ENCODE measurements at places on chromosomes 1 and 21. TPM values are rescaled to one million over a fixed set of nuclear protein-coding genes. Genes with fewer than 3 reads are reported as not detected.

HFM1 gene
- 0.39 TPM for total RNA-seq

PEAR1 gene
- 14.0 TPM for total RNA-seq

H6PD gene
- 69.9 TPM for total RNA-seq

TSPEAR gene
- total RNA-seq: not detected

SEC16B gene
- total RNA-seq: 2.1 TPM

LCE3D gene
- not detected for total RNA-seq

S100A5 gene
- not detected for total RNA-seq

CNIH3 gene
- 7.6 TPM for total RNA-seq

NUP210L gene
- total RNA-seq: not detected

ECM1 gene
- total RNA-seq: 77.4 TPM

LCE1D gene
- total RNA-seq: not detected

FOXO6 gene
- total RNA-seq: not detected

KCNJ15 gene
- total RNA-seq: 4.9 TPM

LPAR3 gene
- 1.9 TPM for total RNA-seq

HP1BP3 gene
- total RNA-seq: 153 TPM

CASQ2 gene
- not detected for total RNA-seq

LMOD1 gene
- total RNA-seq: 1.0 TPM

SYPL2 gene
- under 0.01 TPM for total RNA-seq

GREM2 gene
- not detected for total RNA-seq

PGM1 gene
- total RNA-seq: 64.2 TPM

REN gene
- not detected for total RNA-seq

SLC9C2 gene
- total RNA-seq: not detected

XCL1 gene
- not detected for total RNA-seq

IL12RB2 gene
- not detected for total RNA-seq

CLDN17 gene
- not detected for total RNA-seq

HES2 gene
- total RNA-seq: 0.08 TPM

SH3BGR gene
- 4.3 TPM for total RNA-seq

ANGPTL1 gene
- total RNA-seq: 8.2 TPM

ACTN2 gene
- 1.6 TPM for total RNA-seq

CRYAA gene
- not detected for total RNA-seq

ILDR2 gene
- total RNA-seq: not detected

MMP23B gene
- 90.0 TPM for total RNA-seq

CA6 gene
- not detected for total RNA-seq

LIPI gene
- total RNA-seq: not detected

WNT3A gene
- total RNA-seq: not detected

LYPD8 gene
- not detected for total RNA-seq

RNF223 gene
- not detected for total RNA-seq

CAMK1G gene
- total RNA-seq: 3.0 TPM

CLCA4 gene
- total RNA-seq: not detected

MROH9 gene
- not detected for total RNA-seq

ST6GALNAC5 gene
- 5.3 TPM for total RNA-seq

OR6K3 gene
- total RNA-seq: not detected

DMRTA2 gene
- under 0.01 TPM for total RNA-seq

MLLT11 gene
- 5.8 TPM for total RNA-seq

SLC16A4 gene
- 21.7 TPM for total RNA-seq

MAP10 gene
- 1.2 TPM for total RNA-seq

CRYBG2 gene
- 0.26 TPM for total RNA-seq

CSF3R gene
- under 0.01 TPM for total RNA-seq

C1QA gene
- total RNA-seq: not detected
